DMS153 (cell line): ENCODE measurements at places on chromosomes 13 and 19.

GRCh38 chr13:48827709-48828108 lies 148.0 kb upstream of the FNDC3A start:
- no peak for DNase-seq

- no peak for DNase-seq
These were observed 47.6 kb downstream of the CHST8 start for GRCh38 chr19:33669376-33669775.

DNA sequence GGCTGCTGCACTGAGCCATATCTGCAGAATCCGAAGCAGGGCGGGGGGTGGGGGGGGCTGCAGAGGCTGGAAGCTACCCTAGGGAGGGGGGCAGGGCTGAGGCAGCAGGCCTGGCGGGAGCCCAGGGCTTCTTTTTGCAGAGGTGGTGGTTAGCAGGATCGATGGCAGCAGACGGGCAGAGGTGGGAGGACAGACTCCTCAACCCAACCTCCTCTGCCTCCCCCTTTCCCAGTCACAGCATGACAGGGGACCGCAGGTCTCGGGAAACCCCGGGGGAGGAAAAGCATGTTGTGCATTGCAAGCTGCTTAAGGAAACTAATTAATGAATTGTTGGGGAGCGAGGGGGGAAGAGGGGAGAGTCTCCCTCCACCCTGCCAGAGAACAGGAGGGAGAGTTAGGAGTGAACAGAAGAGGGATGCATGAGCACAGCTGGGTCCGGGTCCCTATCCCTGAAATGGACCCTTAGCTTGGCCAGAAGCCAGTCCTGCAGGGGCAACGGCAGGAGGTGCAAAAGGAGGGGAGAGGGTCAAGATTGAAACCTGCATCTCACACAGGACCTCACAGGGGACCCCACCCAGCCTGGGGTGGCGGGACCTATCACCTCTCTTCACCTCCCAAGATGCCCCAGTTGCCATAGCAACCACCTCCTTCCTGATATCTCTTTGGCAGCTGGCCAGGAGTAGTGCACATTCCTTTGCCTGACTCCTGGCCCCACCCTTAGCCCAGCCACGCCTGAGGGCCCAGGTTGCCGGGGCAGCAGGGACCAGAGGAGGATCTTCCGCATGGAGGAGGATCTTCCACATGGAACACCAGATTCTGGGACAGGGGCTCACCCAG lies 1.8 kb downstream of the FXYD7 start:
- DNase-seq, result no peak

- no peak for DNase-seq
These were observed 338.2 kb downstream of the UQCRFS1 start for GRCh38 chr19:28874742-28875141.

DNA sequence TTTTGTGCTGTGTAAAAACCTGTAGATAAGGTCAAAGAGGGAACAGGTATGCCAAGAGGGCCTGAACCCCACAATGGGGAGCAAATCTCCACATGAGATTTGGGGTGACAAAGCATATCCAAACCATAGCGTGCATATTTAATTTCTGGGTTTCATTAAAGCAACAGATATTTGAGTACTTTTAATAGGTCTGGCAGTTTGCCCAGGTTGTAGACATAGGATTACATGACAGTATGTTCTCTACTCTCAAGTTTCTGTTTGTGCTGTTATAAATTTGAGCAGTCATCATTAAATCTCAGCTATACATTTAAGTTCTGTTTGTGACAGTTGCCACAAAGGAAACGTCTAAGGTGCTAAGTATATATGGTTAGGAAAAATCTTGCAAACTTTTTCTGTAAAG lies 236.4 kb downstream of the ATP8A2 start:
- DNase-seq, result peak; percentile 68

DNA sequence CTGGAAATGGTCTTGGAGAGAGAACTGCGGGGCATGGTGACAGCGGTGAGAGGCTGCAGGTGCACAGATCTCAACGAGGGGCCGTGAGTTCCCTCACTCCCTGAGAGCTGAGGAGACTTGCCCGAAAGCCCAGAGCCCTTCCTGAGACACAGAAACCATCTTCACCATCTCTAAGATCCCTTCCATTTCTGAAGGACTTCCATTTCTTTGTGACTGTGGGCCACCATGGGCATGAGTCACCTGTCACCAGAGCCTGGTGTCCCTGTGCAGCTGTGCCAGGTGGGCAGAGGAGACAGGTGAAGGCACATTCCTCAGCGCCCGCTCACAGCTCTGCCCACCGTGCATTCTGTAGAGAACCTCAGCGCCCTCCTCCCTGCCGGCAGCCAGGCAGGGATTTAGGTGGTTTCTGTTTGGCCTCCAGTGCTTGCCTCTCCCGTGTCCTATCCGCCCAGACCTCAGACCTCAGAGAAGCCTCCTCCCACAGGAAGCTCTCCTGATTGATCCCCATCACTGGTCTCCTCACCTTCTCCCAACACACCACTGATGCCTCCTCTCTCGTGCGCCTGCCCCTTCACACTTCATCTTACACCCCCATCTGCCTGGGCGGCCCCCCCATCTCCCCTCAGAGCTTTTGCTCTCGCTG lies 24.2 kb downstream of the SH3GL1 start:
- DNase-seq, result no peak

GRCh38 chr13:84978851-84979250 lies 820.4 kb downstream of the SLITRK6 start:
- DNase-seq, result no peak

GRCh38 chr19:23917856-23918255 lies 3.2 kb downstream of the ZNF726 start:
- DNase-seq, result no peak

GRCh38 chr19:30423481-30423880 lies 51.3 kb downstream of the ZNF536 start:
- no peak for DNase-seq

DNA sequence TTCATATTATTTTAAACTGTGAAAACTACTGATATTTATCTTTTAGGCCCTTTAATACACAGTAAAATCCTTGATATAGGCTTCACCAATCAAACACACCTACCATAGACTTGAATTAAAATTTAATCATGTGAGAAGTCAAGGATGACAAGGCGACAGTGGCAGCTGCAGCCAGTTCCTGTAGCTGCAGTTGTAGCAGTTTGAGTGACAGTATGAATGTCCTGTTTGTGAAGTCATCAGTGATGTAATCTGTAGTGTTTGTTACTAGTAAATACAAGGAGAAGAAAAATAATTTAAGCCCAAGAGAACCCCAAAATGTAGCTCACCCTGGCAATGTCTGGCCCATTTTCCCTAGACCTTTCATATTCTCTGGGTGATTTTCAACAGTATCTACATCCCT lies 897.0 kb downstream of the SLITRK6 start:
- DNase-seq, result no peak

GRCh38 chr19:13830741-13831536 lies 35.7 kb downstream of the ZSWIM4 start:
- no peak for DNase-seq

- no peak for DNase-seq
These were observed 12.2 kb downstream of the SLC8A2 start for GRCh38 chr19:47459477-47459876.

DNA sequence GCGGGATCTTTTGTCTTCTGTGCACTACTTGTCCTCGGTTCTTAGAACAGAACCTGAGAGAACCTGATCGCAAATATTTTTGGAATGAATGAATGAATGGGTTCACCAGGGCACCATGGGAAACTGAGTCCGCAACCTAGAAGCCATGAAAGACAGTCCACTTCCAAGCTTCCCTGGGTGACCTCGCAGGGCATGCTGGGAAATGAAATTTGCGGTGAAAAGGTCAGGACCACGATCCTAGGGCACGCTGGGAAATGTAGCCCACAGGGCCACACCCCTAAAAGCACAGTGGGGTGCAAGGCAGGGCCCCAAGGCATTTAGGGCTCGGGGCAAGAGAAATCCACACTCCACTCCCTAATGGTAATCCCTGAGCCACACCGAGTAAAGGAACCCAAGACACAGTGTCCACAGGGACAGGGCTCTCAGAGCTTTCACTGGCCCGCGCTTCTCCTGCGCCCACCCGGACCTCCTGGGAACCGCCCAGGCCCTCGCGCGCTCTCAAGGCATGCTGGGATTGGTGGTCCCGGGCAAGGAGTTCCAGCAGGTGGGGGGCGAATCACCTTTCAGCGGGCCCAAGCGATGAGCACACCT lies 1.1 kb upstream of the PPP1R12C start:
- DNase-seq, result peak; percentile 9

- DNase-seq, result no peak
These were observed 391.5 kb upstream of the DACH1 start for GRCh38 chr13:72258340-72258981.

DNA sequence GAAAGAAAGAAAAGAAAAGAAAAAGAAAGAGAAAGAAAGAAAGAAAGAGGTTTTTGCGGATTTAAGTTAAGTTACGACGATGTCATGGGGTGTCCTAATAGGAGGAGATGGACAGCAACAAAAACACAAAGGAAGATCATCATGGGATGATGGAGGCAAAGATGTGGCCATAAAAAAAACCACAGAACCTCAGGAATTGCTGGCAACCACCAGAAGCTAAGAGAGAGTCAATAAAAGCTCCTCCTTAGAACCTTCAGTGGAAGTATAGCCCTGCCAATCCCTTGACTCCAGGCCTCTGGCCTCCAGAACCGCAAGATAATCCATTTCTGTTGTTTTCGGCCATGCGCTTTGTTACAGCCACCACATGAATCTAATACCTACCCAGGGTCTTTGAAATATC lies 11.5 kb downstream of the PLEKHA4 start:
- no peak for DNase-seq

GRCh38 chr13:110411688-110412059 lies 104.6 kb downstream of the COL4A2 start:
- DNase-seq, result no peak

GRCh38 chr13:43732726-43733125 lies 54.0 kb downstream of the ENOX1 start:
- DNase-seq, result no peak

DNA sequence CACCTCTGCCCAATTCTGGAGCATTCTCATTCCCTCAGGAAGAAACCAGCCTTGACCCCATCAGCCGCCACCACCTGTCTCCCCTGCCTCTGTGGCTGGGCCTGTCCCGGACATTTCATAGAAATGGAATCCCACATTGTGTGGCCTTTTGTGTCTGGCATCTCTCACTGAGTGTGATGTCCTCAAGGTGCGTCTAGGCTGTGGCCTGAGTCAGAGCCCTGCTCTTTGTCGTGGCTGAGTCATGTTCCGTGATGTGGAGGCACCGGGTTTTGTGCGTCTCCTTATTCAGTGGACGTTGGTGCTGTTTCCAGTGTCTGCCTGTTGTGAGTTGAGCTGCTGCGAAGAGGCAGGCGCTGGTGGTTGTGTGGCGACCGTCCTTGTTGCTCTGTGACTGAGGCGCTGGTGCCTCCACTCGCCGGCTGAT lies 3.5 kb downstream of the FZR1 start:
- no peak for DNase-seq

GRCh38 chr19:10173527-10173926 lies 21.2 kb downstream of the DNMT1 start:
- DNase-seq, result no peak

- DNase-seq, result no peak
These were observed 10.4 kb upstream of the GIPR start for GRCh38 chr19:45657520-45658167.

- DNase-seq, result no peak
These were observed 2.0 kb downstream of the ELF1 start for GRCh38 chr13:41017159-41017558.

DNA sequence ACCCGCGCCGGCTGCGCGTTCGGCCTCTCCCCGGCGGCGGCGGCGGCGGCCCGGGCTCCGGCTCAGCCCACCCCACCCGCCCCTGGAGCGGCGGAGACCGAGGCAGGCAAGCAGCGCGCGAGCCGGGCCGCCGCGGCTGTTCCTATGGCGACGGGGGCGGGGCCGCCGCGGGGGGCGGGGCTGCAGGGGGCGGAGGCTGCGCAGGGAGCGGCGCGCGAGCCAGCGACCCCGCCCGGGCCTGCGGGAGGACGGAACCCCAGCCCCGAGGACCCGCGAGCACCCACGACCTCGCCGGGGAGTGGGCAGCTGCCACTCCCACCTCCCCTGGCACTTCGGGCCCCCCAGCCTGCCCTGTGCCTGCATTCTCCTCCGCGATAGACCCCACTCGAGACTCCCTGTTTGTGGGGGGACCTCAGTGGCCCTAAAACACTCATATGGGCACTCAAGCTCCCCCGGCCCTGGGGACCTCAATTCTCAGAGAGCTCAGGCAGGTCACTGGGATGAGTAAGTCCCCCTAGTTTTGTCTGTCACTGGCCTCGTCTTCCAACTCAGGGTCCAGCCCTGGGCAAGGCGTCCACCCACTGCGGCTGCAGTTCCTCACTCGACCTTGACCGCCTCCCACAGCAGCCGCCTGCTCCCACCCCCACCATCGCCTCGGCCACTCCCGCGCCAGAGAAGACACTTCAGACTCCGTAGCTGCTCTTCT lies at the start of gene CTXN1:
TSS of gene CTXN1 (minus strand) at position 115 of the 706 bp plus-strand sequence. CDS start 597 bp downstream, outside the sequence.
- no peak for DNase-seq

DNA sequence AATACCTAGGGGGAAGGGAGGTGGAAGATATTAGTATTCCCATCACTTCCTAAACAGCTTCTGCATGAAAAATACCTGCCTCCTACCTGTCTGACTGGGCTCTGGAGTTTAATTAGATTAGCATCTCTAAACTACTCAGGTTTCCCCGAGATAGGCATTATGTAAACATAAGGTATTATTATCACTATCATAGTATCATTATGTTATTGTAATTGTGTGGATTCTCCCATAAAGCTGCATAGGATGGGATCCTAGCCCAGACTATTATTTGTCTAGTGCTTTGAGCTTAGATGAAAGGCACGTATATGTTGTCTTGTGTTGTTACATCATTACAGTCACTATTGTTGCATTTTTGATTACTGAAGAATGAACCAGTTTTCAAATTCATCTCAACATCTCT lies 115.2 kb upstream of the SOX21 start:
- peak; percentile 79 for DNase-seq

DNA sequence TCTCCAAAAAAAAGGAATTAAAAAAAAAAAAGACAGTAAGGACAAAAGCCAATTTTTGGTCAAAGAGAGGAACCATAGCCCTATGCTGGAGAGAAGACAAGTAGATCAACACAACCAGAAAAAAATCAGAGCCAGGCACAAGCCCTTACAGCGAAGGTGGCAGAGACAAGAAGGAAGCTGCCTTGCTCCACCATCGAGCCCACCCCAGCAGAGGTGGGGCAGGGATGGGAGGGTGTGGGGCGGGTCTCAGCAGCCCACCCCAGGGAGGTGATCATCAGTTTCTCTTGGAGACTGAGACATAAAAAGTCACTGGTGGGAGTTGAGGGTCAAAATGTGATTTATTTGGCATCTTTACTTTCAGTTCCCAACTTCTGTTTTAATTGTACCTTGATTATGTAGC lies 332.4 kb downstream of the FOXO1 start:
- no peak for DNase-seq
